NCI-H2081 (cell line): ENCODE measurements at places on chromosomes 16 and 17.

- no peak for DNase-seq
These were observed at the start of gene FAM83G for GRCh38 chr17:19004421-19005136. TSS of gene FAM83G (minus strand) at chr17:19004764. CDS start at chr17:19004041, 723 bp downstream.

DNA sequence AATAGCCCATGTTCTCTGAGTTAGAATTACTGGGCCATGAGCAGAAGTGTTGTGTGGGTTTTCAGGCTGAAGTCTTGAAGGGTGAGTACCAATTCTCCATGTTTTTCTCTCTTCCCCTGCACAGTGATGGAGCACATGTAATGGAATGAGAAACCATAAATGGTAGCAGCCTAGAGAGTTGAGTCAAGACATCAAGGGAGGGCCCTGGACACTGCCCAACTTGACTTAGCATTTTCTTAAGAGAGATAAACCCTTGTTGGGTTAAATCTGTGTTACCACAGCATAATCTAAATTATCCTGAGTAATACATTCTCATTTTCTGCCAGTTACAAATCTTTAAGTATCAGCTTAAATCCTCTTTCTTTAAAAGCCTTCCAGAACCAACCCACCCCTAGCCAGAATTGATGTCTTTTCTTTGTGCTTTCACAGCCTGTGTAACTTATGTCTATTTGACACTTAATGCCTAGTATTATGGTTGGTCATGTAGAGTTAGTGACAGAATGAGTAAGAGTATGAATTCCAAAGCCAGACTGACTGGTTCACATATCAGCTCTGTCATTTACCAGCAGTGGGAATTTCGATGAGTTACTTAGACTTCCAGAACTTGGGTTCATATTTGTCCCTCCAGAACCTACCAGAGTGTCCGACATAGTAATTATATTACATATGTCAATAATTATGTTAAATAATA lies 27.0 kb upstream of the RGS9 start:
- DNase-seq = no peak

GRCh38 chr16:68665501-68665900 lies 20.4 kb downstream of the CDH3 start:
- DNase-seq = no peak

DNA sequence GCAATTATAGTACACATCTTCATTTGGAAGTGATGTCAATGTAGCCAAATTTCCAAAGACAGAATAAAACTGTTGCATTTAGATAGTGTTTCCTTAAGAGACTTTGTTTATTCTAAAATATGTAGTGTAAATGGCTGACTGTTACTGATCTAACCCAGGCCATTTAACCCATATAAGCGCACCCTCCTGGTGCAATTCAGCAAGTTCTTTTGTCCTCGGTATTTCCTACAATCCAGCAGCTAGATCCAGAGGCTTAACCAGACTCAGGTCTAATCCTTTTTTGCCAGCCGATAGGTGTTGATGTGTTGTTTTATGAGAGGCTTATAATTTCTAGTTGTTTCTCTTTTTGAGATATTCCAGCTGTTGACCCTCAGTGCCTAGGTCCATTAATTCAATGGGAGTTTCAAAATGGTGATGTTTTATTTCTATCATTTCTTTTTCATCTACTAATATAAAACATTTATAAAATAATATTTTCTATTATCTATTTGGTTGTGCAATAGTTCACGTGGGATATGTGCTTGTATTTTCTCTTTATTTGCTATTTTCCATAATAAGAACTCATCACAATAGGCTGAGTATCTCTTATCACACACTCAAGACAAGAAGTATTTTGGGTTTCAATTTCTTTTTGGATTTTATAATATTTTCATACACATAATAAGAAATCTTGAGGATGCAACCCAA lies 14.5 kb downstream of the ABCA9 start:
- no peak for DNase-seq

- no peak for DNase-seq
These were observed 22.7 kb downstream of the MYO1D start for GRCh38 chr17:32854207-32854606.

DNA sequence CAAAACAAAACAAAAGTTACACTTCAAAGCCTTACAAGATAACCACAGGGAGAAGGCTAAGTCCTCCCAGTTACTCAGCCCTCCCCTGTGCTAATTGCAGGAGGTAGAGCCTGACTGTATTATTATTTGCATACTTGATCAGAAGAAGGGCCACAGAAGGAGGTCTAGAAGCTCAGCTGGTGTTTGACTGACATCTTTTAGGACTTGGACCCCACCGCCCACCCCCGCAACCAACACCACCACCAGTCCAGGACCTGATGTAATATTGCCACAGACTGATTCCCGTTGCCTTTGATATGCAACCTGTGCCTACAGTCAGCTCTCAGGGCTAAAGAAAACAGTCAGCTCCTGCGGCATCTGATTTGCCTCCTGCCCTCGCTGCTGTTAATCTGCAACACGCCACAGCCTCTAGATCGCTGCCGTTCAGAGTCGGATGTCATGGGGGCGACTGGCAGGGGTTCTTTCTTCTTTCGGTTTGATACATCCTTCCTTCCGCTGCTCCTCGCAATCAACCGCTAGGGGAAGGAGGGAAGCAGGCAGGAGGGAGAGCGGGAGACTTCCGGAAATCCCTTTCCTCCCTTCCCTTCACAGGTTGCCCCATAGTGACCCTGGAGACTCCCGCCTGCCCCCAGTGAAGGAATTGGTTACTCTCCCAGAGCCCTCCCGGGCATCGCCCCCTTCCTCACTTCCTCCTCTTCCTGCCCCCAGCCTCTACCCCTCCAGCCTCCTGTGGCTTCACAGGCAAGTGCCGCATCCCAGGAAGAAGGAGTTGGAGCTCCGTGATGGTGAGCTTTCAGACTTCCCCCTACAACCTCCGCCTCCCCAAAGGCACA lies 90.5 kb upstream of the SOX9 start:
- no peak for DNase-seq

DNA sequence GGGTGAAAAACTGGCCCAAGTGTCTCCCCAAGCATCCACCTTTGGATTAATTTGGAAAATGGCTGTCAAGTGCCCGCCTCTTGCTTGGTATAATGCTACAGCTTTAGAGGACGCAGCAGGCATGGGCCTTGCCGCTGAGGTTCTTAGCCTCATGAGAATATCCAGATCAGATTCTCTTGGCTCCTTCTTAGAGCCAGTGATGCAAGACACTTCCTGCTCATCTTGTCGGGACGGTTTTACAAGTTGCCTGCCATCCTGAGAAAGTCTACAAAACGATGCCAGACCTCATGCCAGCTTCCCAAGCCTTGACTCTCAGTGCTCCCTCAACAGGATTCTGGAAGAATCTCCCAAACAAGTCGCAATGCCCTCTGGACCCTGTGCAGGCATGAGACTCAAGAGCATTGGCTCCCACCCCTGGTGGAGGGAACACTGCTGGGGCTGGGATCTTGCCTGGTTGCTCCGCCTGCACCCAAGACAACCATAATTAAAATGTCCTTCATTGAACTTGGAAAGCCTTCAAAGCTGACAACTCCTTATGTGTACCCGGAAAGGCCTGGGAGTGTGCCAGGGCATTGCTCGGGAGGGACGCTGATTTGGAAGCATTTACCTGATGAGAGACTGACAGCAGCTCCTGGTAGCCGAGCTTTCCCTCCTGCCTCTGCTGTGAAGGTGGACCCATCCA lies 25.8 kb upstream of the STH start:
- DNase-seq = no peak

DNA sequence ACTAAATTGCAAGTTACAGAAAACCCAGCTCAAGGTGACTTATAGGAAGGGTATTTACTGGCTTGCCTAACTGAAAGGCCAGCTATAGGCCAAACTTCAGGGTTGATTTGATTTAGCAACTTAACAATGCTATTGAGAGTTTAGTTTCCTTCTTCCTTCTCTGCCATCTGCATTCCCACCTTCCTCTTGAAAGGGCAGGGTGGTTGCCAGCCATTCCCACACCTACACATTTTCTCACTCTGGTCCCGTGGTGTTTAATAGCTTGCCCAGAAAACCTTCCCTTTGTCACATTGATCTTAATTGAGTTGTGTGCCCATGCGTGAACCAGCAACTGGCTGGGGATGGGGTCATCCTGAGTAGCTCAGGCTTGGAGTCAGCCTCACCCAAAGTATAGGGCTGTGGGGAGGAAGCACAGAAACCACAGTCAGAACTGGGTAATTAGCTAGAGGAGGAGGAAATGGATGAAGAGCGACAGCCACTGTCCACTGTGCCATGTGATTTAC lies 194.7 kb downstream of the SPECC1 start:
- DNase-seq = no peak

DNA sequence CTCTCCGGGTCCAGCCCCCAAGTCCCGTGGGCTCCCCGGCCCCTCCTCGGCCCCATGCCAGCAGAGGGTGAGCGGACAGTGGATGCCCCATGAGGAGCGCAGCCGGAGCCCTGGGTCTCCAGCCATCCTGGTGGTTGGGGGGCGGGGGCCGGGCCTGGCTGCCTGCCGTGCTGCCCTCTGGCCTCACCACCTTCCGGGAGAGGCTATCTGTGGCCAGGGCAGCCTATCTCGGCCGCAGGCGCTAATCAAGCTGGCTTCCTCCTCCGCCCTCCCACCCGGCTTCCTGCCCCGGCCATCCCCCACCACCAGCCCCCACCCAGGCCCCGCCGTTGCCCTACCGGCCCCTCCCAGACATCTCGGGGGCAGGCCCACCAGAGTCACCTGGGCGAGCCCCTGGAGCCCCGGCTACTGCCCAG lies 46.8 kb downstream of the ZFPM1 start:
- DNase-seq = no peak

- DNase-seq = no peak
These were observed 229.5 kb downstream of the PRKCA start for GRCh38 chr17:66531851-66532295.

DNA sequence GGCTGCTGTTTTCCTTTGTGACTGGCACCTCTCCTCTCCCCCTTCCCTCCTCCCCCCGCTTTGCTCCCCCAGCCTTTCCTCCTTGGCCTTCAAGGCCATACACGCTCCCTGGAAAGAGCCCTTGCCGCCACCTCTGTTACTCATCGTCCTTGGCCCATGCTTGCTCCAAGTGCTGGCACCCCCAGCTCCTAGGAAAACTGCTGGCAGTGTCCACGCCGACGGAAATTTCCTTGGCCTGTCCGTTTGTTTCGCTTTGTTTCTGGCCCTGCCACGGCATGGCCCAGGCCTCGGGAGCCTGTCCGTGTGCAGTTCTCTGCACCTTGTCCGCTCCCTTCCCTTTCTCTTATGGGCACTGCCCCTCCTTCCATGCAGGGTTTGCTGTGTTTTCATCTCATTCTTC lies 18.0 kb downstream of the CA5A start:
- DNase-seq = no peak

DNA sequence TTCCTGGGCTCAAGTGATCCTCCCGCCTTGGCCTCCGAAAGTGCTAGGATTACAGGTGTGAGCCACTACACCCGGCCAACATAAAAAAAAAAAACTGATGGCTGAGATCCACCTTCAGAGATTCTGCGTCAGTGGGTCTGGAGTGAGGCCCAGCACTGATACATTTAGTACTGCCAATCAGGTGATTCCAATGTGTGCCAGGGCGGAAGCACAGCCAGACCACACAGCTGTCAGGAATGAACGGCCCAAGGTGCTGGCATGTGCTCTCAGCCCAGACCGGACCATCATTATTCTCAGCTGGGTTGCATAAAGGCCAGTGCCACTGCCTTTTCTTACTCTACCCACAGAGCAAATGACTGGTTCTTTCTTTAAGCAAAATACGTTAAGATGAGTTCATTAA lies 1.2 kb upstream of the BCO1 start:
- no peak for DNase-seq

- no peak for DNase-seq
These were observed 5.3 kb upstream of the NPIPB7 start for GRCh38 chr16:28477311-28477920.

DNA sequence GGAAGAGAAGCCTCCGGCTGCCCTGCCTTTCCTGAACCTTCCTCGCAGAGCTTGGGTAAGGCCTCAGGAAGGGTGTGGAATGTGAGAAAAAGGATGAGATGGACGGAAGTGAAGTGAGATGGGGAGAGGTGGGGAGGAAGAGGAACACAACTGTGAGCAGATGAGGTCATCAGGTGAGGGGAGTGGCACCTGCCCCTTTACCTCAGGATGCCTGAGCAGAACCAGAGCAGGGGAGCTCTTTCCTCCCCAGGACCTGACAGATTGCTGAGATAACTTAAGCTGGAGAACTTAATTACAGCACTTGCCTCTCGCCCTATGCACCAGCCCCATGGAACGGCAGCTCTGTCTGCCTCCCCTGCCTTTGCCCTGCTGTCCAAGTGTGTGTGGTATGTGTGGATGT lies 29.8 kb downstream of the TMEM132E start:
- no peak for DNase-seq

- no peak for DNase-seq
These were observed 22.5 kb upstream of the CHMP6 start for GRCh38 chr17:80969030-80969673.

DNA sequence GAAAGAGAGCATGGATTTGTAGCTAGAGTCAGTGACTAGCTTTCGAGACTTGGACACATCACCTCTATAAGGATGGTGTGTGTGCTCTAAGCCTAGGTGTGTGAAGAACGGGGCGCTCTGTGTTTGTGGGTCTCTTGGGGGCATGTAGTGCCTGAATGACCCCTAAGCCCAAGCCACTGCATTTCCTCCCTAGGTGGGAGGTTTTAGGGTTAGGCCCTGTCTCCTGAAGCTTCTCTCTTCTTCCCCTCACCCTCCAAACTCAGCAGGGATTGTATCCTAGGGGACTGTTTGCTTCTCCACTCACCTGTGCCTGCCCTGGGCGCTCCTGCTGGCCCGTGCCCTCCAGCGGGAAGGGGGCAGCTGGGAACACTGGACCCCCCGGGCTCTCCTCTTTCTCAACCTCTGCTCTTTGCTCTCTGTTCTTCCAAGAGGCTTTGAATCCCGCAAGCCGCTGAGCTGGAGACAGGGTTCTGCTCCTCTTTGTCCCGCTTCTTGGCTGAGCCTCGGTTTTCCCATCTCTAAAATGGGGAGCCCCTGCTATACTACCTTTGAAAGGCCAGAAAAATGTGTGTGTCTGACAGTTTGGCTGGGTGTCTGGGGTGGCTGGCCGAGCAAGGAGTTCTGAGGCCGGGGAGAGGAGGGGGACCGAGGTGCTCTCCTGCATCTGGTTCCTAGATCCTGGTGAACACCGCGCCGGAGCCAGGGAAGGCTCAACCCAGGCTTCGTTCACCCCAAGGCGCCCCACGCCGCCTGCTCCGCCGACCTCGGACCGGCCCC lies 810 bp downstream of the CYGB start:
- DNase-seq = no peak

DNA sequence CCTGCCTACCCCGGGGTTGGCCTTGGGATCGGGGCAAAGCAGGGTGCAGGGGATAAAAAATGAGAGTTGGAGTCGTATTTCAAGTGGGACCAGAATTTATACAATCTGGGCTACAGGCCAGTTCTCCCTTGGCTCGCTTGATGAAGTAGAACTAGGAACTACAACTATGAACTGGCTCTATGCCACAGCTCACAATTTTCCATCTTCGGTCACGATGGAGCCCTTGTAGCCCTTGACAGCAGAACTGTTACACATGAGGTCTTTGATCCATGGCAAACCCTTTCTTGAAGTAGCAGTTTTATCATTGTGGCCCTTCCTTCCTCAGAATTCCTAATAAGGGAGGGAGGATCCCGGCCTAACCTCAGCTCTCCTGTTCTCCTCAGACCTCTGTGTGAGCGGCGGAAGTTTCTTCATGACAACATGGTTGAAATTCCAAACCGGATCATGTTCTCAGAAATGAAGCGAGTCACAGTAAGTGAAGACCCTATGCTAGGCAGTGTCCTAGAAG lies 17.1 kb downstream of the LIG3 start:
- DNase-seq = no peak

- DNase-seq = no peak
These were observed 173.5 kb downstream of the C16orf95 start for GRCh38 chr16:87143661-87144121.

- DNase-seq = no peak
These were observed 259.0 kb downstream of the IRX3 start for GRCh38 chr16:54027558-54027957.
